ENCODE measurements at places on chromosomes 16 and 17.

DNA sequence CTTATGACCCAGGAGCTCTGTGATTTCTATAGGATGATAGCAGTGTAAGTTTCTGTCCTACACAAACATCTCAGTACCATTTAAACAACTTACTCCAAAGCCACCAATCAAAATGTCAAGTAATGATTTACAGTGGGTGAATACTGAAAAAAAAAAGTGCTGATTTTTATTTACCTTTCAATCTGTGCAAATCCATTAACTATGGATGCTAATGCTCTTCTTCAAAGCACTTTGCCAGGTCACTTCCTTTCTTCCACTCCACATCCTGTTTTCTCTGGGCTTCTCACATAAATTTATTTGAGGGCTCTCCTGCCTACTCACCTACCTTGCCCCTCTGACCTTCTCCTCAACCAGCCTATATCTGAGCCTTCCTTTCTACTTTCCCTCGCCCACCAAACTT is 101.6 kb downstream of the SKAP1 start:
- no peak for DNase-seq

DNA sequence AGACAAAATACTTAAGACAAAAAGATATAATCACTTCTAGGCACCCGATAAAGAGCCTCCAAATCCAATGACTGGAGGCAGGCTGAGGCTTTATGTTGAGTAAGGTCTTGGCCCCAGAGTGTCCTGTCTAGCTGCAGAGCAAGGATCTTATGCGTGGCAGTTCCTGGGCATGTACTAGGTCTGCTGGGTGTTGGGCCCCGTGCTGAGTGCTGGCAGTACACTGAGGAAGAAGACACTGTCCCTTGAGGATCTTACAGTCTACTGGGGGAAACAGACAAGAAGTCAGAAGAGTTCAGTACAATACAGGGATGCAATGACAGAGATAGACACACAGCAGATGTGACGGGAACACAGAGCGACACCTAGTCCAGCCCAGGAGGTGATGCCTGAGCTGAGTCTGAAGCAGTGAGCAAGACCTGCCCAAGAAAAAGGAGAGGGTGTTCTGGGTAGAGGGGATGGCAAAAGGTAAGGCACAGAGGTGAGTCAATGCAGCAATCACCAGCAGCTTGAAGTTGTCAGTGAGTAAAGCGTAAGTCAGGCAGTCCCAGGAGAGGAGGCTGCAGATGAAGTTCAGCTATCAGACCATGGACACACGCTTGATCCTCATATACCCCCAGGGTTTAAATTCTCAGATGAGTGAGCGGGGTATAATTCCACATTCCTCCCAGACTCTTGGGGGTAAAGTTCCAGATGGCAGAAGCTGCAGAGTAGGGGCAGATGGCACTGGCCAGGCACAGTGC is 18.1 kb downstream of the MAP3K14 start:
- DNase-seq = no peak

DNA sequence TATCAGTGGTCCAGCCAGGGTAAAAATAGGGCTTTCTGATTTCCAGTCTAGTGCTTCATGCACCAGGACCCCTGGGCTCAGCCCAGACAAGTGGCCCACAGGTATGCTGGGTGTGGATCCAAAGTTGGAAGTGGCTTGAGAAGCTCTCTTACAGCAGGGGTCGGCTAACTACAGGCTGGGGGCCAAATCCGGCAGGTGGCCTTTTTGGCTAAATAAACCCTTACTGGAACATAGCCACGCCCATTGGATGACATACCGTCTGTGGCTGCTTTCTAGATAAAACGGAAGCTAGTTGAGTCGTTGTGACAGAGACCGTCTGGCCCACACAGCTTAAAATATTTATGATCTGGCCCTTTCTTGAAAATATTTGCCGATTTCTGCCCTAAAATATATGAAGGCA is 119.0 kb upstream of the CDC42EP4 start:
- DNase-seq = peak; percentile 66

DNA sequence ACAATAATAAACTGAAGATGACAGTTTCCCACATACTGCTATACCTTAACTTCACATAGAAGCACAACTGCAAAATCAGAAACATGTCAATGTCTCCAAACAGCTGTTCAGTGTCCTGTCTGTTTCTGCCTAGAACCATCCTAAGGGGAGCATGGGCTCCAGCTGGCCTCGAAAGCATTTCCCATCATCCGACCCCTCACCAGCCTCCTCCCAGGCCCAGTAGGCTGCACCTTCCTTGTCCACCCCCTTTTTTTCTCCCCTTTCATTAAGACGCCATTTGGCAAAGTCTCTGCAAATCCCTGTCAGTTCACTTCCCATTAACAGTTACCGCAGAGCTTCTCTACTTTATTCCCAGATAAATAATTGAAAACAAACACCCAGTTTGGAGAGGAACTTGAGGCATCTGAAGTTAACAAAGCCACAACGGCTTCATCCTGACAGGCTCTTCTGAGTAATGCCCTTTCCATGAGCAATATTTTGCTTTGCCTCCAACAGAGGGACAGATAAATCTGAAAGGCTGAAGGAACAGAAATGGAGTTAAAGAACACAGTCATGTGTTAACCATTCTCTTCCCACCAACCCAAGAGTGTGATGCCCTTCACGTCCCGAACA is 65.3 kb downstream of the SLC39A11 start:
- no peak for DNase-seq

DNA sequence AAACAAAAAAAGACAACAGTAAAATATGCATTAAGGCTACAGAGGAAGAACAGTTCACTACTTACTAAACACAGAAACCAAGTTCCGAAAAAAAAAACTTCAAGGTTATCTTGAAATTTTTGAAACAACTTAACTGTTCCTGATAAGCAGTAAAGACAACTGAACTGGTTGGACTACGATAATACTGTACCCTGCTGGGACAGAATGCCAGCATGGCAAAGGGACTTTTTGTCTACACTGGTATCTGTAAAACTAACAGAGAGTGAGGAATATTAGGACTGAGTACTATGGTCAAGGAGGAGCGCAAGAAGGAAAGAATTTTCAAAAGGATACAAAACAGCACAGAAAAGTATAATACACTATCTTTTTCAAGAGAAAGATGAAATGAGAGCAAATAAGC is 19.8 kb downstream of the SETD6 start:
- DNase-seq = no peak

GRCh38 chr17:28613931-28614381 is at the start of gene RSKR:
RSKR (minus strand) TSS chr17:28614185; CDS start chr17:28614161, 24 bp downstream.
- DNase-seq = no peak

GRCh38 chr16:9184354-9184690 is 92.9 kb downstream of the HAPSTR1 start:
- DNase-seq = no peak

GRCh38 chr17:72182371-72182873 is 61.6 kb downstream of the SOX9 start:
- DNase-seq = no peak

GRCh38 chr16:70152578-70153302 is 20.8 kb upstream of the CLEC18C start:
- no peak for DNase-seq

DNA sequence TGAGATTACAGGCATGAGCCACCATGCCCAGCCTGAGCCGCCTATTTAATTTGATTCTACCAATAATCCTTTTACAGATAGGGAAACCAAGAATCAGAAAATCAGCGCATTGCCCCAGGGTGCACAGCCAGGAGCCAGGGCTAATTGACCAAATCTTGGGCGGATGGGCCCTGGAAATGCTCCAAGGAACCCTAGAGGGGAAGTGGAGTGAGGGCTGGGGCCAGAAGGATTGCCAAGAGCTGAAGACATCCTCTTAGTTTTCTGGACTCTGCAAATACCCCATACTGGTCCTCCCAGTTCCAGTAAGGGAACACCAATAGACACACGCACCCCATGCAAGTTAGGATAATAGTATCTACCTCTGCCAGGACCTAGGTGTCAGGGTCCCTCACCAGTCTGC is 3.8 kb downstream of the FHOD1 start:
- no peak for DNase-seq

GRCh38 chr16:87123356-87124001 is 193.7 kb downstream of the C16orf95 start:
- DNase-seq = no peak

DNA sequence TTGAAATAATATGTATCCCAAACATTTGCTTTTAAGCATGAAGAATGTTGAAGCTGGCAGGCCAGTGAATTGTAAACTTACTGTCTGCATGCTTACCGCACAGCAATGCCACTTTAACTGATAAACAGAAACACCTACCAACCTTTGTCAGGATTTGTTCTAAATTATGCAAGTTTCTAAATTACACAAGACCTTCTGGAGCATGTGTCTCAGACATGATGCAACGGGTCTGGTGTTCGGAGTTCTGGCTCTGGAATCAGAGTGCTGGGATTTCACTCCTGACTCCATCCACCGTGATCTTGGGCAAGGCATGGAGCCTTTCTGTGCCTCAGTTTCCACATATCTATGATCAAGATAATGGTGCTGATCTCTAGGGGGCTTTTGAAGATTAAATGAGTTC is 111.2 kb downstream of the CCT6B start:
- no peak for DNase-seq

DNA sequence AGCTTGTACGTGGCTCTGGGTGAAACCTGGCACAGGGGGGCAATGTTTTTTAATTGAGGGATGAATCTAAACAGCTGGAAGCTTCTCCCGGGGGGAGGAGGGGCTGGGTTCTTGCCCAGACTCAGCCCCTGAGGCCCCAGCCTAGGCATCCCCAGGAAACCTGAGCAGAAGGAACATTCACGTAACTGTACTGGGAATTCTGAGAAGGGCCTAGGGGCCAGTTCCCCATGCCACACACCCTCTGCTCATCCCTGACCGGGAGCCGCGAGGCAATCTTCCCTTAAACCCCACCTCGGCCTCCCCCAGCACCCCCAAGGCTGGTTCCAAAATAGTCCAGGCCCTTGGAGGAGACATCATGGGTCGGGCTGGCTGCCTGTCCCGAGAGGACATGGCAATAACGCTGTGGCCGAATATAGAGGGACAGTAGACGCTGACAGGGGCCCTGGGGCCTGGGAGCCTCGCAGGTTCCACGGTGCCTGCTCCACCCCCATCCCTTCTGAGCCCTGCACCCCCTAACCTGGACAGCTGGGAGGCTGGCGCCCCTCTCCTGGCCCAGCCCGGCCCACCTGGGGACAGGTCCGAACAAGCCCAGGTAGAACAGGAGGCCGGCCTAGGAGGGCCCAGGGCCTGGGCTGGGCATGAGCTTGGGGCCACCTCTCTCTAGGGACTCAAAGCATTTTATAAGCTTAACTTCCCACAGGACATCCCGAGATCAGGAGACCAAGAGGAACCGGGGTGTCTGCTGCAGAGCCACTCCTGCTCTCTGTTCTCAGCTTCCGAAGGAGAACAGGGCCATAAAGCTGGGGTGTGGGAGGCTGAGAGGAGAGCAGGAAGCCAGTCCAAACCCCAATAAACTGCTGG is 83.2 kb upstream of the TOB1 start:
- DNase-seq = no peak

- no peak for DNase-seq
Measured at GRCh38 chr16:50924759-50925545, 183.1 kb downstream of the CYLD start.

DNA sequence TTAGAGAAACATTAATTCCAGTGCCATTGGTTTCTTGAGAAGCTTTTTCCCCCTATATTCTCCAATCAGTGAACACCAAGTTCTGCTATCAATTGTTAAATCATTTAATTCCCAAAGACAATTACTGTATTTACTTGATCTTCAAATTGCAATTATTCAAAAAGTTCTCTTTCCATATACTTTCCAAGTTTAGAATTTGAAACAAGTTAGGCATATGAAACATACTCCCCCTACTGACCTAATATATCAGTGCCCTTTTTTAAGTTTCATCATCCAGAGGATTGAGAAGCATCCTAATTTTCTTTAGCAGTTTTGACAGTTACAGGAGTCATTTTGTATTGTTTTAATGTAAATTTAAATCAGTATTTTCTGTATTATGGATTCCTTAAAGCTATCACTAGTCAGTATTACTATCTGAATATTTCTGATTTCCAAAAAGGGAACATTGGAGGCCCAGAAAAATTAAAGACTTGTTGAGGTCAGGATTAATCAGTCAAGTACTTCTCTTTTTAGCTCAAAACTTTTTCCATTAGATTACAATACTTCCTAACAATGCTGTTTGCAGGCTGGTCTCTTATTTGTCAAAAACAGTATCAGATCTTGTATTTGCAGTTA is 16.3 kb downstream of the MEIOC start:
- DNase-seq = peak; percentile 43

GRCh38 chr16:48870141-48870540 is 260.2 kb upstream of the N4BP1 start:
- no peak for DNase-seq

DNA sequence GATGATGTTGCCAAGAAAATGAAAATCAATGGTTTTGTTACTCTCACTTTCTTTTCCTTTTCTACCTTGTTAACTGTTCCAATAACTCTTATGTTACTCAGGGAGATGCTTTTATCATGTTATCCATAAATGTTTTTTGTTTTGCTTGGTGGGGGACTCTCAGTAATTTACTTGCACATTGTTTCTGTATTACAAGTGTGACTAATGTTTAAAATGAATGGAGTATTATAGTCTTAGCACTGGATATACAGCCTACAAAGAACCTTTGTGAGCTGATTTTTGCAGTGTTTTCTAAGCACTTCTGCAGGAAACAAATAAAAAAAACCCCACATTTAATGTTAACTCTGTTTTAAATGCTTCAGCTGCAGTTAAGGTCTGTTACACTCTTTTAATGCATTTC is 12.1 kb downstream of the VMP1 start:
- DNase-seq = no peak

DNA sequence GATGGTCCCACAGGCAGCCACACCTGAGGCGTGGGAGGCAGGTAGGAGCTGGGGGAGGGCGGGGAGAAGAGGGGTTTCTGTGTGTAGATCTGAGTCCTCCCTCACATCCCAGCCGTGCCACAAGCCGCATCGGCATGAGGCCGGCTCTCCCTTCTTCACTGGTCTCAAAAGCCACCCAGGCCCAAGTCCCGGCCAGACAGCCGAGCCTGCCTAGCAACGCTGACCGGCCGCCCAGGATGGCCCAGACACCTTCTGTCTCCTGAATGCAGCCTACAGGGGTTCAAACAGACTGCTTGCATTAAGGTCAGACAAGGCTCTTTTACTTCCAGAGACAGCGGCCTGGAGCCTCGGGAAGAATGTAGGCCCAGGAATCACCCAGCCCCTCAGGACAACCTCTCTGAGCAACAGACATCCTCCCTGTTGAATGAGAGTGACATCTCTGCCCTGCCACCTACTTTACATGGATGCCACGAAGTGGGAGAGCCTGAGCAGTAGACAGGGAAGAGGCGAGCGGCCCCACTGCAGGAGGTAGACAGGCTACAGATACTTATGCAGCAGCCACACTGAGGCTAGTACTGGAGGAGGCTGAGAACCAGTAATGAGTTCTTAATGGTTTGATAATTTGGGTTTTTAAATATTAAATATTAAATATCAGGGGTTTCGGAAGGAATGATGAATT is 69.6 kb downstream of the N4BP1 start:
- DNase-seq = no peak
